BJ (cell line): ENCODE measurements at places on chromosomes 2 and 18. TPM values are rescaled to one million over a fixed set of nuclear protein-coding genes. Genes with fewer than 3 reads are reported as not detected.

SCN2A gene
- 0.05 and 0.07 TPM in 2 replicates for polyA plus RNA-seq

NEU2 gene
- polyA plus RNA-seq: not detected in 2 replicates

DNAJC5G gene
- polyA plus RNA-seq: not detected in 2 replicates

TDRD15 gene
- not detected in 2 replicates for polyA plus RNA-seq

RNF152 gene
- polyA plus RNA-seq: 4.3 and 6.5 TPM in 2 replicates

ANKRD44 gene
- polyA plus RNA-seq: 7.1 and 12.4 TPM in 2 replicates

UGT1A4 gene
- polyA plus RNA-seq: not detected in 2 replicates

ERICH2 gene
- polyA plus RNA-seq: not detected in 2 replicates

STPG4 gene
- polyA plus RNA-seq: 0.06 TPM in 2 replicates

G6PC2 gene
- polyA plus RNA-seq: not detected in 2 replicates

IL36B gene
- polyA plus RNA-seq: not detected in 2 replicates

AQP4 gene
- not detected in 2 replicates for polyA plus RNA-seq

NETO1 gene
- polyA plus RNA-seq: 1.4 and 2.7 TPM in 2 replicates

KCNE4 gene
- polyA plus RNA-seq: 16.6 and 18.5 TPM in 2 replicates
